Fibroblast of lung (primary cell): ENCODE measurements at places on chromosomes 2 and 18. TPM values are rescaled to one million over a fixed set of nuclear protein-coding genes. Genes with fewer than 3 reads are reported as not detected.

DNA sequence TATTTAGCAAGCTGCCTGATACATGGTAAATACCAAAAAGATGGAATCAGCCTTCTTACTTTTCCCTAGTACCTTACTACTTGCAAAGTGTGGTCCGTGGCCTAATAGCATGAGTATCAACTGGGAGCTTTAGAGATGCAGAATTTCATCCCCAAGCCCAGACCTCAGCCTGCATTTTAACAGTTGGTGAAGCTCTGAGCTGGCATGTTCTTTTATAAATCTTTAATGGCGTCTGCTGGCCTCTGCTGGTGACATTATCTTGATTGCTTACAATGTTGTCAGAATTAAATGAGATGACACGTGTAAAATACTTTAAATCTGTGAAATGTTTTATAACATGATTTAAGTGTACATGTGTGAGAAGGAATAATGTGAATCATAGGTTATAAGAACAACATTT lies 115.1 kb upstream of the NOSTRIN start:
- no peaks in the 10 kb centered on the region for H3K27me3 ChIP-seq
- H3K4me1 ChIP-seq: no peaks in the 10 kb centered on the region
- no peak overlapping the region for H3K27ac ChIP-seq
- H3K4me3 ChIP-seq: no peak overlapping the region
- H3K36me3 ChIP-seq: no peaks in the 10 kb centered on the region

DNA sequence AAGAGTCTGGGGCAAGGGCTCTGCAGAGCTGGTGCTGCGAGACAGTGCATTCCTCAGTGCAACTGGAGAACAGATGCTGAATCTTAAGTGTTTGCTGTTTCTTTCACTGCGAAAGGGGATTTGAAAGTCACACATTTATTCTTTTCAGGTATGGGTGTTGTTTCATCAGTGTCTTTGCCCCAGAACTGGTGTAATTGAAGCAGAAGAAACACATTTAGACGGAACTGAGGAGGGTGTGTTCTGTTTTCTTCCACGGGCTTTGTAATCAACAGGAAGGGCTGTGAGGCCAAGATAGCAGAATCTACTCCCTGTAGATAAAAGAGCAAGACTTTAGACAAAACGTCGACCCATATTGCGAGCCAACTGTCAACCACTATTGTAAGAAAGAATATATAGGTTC lies 151.9 kb downstream of the EPHA4 start:
- H3K27me3 ChIP-seq: no peaks in the 10 kb centered on the region
- no peaks in the 10 kb centered on the region for H3K36me3 ChIP-seq
- no peak for DNase-seq
- no peaks in the 10 kb centered on the region for H3K4me1 ChIP-seq
- no peak overlapping the region for H3K27ac ChIP-seq
- no peak overlapping the region for H3K4me3 ChIP-seq

DNA sequence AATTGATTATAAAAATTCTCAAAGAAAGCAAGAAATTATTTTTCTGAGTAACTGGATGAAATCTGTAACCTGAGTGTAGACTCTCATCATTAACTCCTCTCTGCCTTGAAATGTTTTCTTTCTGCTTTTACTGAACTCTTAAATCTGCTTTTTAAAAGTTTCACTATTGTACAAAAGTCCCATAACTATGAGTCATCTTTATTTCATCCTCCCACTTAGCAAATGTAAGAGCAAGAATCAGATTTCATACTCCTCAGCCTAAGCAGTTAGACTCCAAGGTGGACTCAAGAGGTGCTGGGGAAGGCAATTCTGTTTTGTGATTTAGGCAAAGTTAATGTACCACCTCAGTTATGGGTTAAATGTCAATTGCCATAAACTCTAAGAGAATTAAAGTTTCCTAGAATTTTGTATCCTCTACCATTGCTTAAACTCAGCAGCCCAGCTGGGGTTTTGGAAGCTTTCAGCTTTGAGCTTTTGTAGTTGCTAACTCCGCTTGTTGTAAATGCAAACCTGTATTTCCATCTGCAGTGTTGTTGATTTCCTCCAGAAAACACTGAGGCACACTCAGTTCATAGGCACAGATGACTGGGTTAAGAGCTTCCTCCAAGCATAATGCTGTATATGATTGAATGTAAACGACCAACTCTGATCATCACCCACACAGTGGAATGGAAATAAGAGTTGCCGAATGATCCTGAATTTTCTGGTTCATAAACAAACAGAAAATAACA lies 268.8 kb downstream of the ARHGAP15 start:
- no peak overlapping the region for H3K27ac ChIP-seq
- H3K36me3 ChIP-seq: no peaks in the 10 kb centered on the region
- DNase-seq: peak; percentile 62
- no peaks in the 10 kb centered on the region for H3K27me3 ChIP-seq
- peaks cover 2% of the 10 kb centered on the region for H3K4me1 ChIP-seq

- H3K4me3 ChIP-seq: no peak overlapping the region
- H3K27me3 ChIP-seq: no peaks in the 10 kb centered on the region
- DNase-seq: peak; percentile 5
Observed at GRCh38 chr2:53289309-53290006, 478.1 kb upstream of the CHAC2 start.

DNA sequence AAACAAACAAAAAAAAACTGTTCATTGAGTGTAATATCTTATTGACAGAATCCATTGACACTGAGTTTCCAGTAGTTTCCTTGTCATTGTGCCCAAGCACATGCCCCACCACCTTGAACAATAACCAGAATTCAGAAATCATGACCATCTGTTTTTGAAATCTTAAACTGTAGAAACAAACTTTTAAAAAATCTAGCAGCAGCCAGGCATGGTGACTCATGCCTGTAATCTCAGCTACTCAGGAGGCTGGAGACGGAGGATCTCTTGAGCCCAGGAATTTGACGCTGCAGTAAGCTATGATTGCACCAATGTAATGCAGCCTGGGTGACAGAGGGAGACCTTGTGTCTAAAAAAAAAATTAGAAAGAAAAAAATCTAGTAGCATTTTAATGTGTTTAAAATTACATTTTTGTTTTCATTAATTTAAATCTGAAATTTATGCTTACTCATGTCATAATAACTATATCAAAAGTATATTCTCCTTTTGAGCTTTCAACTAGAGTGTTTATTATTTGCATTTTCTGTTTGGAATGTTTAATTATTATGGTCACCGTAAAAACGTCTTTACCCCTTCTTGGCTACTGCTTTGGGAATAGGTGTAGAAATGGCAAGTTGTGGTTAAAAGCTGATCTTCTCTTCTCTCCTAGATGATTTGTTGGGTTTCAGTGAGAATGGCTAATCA lies 25.2 kb upstream of the STON1 start:
- H3K36me3 ChIP-seq: no peaks in the 10 kb centered on the region
- peaks cover 8% of the 10 kb centered on the region for H3K4me1 ChIP-seq
- peak; percentile 70 for DNase-seq
- H3K4me3 ChIP-seq: no peak overlapping the region

- no peaks in the 10 kb centered on the region for H3K36me3 ChIP-seq
- no peak overlapping the region for H3K27ac ChIP-seq
- H3K4me1 ChIP-seq: no peaks in the 10 kb centered on the region
- DNase-seq: no peak
- H3K4me3 ChIP-seq: no peak overlapping the region
Observed at GRCh38 chr18:66707473-66707872, 103.6 kb upstream of the CDH19 start.

DNA sequence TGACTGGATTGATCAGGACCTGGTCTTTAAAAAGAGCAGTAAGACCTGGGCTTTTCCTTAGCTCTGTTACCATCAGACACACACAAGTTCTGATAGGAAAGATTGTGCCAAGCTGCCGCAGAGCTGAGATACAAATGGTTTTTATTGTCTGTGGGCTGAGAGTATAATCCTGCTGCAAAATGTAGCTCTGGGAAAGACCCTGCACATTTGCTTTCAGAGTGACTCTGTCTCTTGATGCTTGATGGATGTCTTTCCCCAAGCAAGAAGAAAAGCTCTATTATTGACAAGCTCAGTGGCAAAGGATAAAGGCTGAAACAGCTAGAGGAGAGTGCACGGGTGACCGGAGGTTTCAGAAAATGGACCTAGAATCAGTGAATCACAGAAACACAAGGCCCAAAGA lies 95.3 kb upstream of the PARD3B start:
- H3K27me3 ChIP-seq: no peaks in the 10 kb centered on the region
- peaks cover 11% of the 10 kb centered on the region for H3K4me1 ChIP-seq
- DNase-seq: no peak
- H3K36me3 ChIP-seq: no peaks in the 10 kb centered on the region

GRCh38 chr2:158142568-158143332 lies 41.1 kb downstream of the UPP2 start:
- DNase-seq: no peak
- no peak overlapping the region for H3K27ac ChIP-seq
- H3K4me3 ChIP-seq: no peak overlapping the region
- no peaks in the 10 kb centered on the region for H3K4me1 ChIP-seq

DNA sequence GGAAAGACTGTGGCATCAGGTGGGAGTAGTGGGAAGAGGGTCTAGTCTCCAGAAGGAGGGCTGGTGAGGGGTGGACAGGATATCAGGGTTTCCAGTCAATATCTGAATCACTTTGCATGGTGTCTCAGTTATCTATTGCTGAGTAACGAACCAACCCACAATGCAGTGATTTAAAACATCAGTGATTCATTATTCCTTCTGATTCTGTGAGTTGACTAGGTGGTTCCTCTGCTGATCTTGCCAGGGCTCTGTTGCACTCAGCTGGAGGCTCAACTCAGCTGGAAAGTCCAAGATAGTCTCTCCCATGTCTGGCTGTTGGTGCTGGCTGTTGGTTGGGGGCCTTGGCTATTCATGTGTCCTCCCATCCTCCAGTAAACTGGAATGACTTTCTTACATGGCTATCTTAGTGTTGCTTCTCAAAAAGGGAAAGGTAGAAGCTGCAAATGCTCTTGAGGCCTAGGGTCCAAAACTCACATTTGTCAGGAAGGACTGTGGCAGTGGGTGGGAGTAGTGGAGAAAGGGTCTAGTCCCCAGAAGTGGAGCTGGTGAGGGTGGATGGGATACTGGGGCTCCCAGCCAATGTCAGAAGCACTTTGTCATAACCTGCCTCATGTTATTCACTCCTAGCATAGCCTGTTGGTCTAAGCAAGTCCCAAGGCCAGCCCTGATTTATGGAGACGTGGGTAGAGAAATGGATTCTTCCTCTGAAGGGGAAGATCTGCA lies 13.9 kb downstream of the IL1F10 start:
- peaks cover 9% of the 10 kb centered on the region for H3K27me3 ChIP-seq
- H3K4me3 ChIP-seq: no peak overlapping the region
- no peak overlapping the region for H3K27ac ChIP-seq
- no peaks in the 10 kb centered on the region for H3K36me3 ChIP-seq
- H3K4me1 ChIP-seq: no peaks in the 10 kb centered on the region

DNA sequence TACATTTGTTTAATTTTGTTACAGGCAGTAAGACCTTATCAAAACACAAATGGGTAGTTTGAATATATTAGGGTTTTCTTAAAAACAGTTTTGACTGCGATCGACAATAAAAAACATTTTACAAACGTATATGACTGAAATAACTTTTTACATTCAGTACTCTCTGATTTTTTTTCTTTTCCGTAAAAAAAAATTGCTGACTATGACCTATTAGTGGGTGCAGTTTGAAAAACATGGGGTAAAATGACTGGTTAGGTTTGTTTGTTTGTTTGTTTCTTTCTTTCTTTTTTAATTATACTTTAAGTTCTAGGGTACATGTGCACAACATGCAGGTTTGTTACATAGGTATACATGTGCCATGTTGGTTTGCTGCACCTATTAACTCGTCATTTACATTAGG lies 36.9 kb downstream of the EPC2 start:
- DNase-seq: no peak
- H3K4me1 ChIP-seq: no peaks in the 10 kb centered on the region
- no peak overlapping the region for H3K4me3 ChIP-seq
- no peaks in the 10 kb centered on the region for H3K36me3 ChIP-seq

DNA sequence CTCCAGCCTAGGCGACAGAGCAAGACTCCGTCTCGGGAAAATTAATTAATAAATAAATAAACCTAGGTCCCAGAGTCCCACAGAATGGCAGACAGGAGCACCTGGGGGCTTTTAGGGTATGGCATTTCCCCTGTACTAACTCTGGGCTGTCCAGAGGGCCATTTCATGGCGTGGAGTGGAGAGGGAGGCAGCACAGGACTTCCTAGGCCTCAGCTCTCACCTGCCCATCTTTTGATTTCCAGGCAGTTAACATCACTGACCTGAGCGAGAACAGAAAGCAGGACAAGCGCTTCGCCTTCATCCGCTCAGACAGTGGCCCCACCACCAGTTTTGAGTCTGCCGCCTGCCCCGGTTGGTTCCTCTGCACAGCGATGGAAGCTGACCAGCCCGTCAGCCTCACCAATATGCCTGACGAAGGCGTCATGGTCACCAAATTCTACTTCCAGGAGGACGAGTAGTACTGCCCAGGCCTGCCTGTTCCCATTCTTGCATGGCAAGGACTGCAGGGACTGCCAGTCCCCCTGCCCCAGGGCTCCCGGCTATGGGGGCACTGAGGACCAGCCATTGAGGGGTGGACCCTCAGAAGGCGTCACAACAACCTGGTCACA lies 5.1 kb downstream of the IL1RN start:
- no peak for DNase-seq
- peaks cover 5% of the 10 kb centered on the region for H3K27me3 ChIP-seq
- no peaks in the 10 kb centered on the region for H3K4me1 ChIP-seq

- H3K27me3 ChIP-seq: no peaks in the 10 kb centered on the region
- no peaks in the 10 kb centered on the region for H3K36me3 ChIP-seq
- no peak overlapping the region for H3K4me3 ChIP-seq
- peak; percentile 73 for DNase-seq
- peaks cover 3% of the 10 kb centered on the region for H3K4me1 ChIP-seq
Observed at GRCh38 chr2:168518555-168519066, 62.5 kb downstream of the CERS6 start.

GRCh38 chr2:105042189-105042588 lies 4.3 kb downstream of the MRPS9 start:
- H3K27me3 ChIP-seq: no peaks in the 10 kb centered on the region
- H3K36me3 ChIP-seq: no peaks in the 10 kb centered on the region
- no peak overlapping the region for H3K27ac ChIP-seq
- peaks cover 3% of the 10 kb centered on the region for H3K4me1 ChIP-seq
- no peak overlapping the region for H3K4me3 ChIP-seq

- H3K36me3 ChIP-seq: no peaks in the 10 kb centered on the region
- H3K27ac ChIP-seq: no peak overlapping the region
- no peak for DNase-seq
- H3K4me1 ChIP-seq: no peaks in the 10 kb centered on the region
Observed at GRCh38 chr2:49917654-49918053, 763.3 kb upstream of the FSHR start.

DNA sequence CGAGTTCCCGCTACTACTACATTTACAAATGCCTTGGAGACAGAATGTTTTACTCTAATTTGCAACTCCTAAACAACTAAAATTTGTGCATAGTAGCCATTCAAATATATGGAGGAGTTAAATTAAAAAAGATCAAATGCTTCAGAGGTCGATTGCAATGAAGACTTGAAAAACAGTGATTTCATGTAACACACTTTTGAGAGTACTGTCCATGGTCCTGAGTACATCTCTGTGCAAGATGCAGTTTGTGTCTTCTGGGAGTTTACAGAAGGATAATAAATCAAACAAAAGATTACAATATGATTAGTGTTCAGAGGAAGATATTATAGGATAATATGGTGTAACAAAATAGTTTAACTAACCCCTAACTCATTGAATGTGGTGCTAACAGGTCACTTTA lies 894.7 kb downstream of the TMEM182 start:
- no peaks in the 10 kb centered on the region for H3K27me3 ChIP-seq
- H3K36me3 ChIP-seq: no peaks in the 10 kb centered on the region
- peak; percentile 7 for DNase-seq
- no peak overlapping the region for H3K4me3 ChIP-seq
- H3K27ac ChIP-seq: no peak overlapping the region

Gene TMEM198
- 0.77 and 0.99 TPM in 2 replicates for total RNA-seq

Gene PNPT1
- total RNA-seq: 14.2 and 20.0 TPM in 2 replicates

Gene LRATD1
- 0.51 and 0.99 TPM in 2 replicates for total RNA-seq
